ENCODE measurements at places on chromosomes 7 and 10.

- no peak for DNase-seq
Observed at GRCh38 chr7:101580596-101580995, 48.5 kb downstream of the MYL10 start.

- DNase-seq: no peak
Observed at GRCh38 chr7:15977663-15978062, 291.2 kb upstream of the MEOX2 start.

DNA sequence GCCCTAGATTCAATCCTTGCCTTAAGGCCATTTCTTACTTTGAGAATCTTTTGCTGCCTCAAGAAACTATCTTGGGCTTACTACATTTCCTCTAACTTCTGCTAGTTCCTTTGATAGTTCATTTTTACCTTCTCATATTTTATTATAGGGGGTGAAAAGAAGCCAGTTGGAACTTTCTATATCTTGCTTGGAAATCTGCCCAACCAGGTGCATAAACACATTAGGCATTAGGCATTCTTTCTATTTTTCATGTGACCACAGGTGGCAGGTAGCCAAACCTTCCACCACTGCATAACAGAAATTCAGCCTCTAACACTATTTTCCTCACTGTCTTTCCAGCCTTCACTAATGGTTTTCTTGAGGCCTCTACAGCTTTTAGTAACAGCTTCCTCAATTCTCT lies 300.0 kb upstream of the SP8 start:
- no peak for DNase-seq

DNA sequence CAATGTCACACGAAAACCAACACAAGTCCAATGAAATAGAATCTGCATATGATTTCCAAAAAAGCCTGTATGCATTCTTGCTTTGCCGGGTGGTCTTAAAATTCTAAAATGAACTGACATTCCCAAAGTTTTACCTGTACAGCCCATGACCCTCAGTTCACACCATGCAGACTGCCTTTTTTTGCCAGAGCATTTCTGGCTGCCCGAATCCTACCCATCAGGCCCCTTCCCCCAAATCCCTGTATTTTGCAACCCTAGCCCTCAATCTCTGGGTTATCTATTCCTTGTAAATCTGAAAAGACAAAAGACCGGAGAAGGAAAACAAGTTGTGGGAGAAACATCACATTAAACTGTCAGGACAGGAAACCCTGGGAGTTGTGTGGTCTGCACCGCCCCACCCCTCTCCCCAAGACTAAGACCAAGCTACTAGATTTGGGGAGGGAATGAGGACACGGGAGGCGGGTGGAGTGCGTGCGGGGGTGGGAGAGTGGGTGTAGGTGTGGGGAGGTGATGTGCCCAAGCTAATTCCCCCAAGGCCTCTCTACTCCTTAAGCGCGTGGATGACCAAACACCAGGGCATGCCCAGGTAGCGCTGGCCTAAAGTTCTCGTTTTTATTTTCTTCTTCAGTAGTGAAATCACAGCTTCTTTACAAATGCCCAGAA lies 1.4 kb downstream of the JCAD start:
- DNase-seq: no peak

DNA sequence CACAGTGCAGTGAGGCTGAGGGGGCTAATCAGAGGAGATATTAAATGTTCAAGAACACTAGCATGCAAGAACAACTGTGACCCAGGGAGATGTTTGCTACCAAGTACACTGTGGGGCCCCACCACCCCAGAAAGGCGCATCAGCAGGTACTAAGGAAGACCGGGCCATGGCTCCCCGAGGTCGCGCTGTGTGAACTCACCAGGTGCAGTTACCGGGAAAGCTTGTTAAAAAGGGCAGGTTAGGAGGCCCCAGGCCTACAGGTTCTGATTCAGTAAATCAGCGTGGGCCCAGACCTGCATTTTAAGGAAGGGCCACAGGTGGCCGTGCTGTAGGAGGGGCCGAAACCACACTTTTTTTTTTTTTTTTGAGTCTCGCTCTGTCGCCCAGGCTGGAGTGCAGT lies 54.6 kb downstream of the TMEM209 start:
- no peak for DNase-seq

GRCh38 chr7:132383962-132384361 lies 192.3 kb downstream of the PLXNA4 start:
- DNase-seq: no peak

Data from stimulated activated CD4-positive, alpha-beta T cell treated with anti-CD3 and anti-CD28 coated beads, TNF-alpha, amount 100 ng/mL, for 1 hour (primary cell).